ENCODE measurements at places on chromosomes 7 and 10. TPM values are rescaled to one million over a fixed set of nuclear protein-coding genes. Genes with fewer than 3 reads are reported as not detected.

CCL24 gene
- total RNA-seq: not detected

GJD4 gene
- not detected for total RNA-seq

ZC3HAV1L gene
- total RNA-seq: 12.2 TPM

LBX1 gene
- total RNA-seq: not detected

COL1A2 gene
- 21.8 TPM for total RNA-seq

GLRX3 gene
- total RNA-seq: 114 TPM

RADIL gene
- total RNA-seq: 0.32 TPM

GNG11 gene
- 171 TPM for total RNA-seq

HOGA1 gene
- total RNA-seq: 0.32 TPM

SPDYE1 gene
- not detected for total RNA-seq

NSUN6 gene
- 4.9 TPM for total RNA-seq

COBL gene
- not detected for total RNA-seq

UCN3 gene
- not detected for total RNA-seq

DNA2 gene
- 15.2 TPM for total RNA-seq

MAD1L1 gene
- total RNA-seq: 54.9 TPM

NYAP1 gene
- 2.6 TPM for total RNA-seq

CPVL gene
- total RNA-seq: not detected

Data from epithelial cell of umbilical artery (primary cell).